Activated CD4-positive, alpha-beta T cell treated with anti-CD3 and anti-CD28 coated beads for 4 hours (primary cell): ENCODE measurements at places on chromosomes 1 and 21.

DNA sequence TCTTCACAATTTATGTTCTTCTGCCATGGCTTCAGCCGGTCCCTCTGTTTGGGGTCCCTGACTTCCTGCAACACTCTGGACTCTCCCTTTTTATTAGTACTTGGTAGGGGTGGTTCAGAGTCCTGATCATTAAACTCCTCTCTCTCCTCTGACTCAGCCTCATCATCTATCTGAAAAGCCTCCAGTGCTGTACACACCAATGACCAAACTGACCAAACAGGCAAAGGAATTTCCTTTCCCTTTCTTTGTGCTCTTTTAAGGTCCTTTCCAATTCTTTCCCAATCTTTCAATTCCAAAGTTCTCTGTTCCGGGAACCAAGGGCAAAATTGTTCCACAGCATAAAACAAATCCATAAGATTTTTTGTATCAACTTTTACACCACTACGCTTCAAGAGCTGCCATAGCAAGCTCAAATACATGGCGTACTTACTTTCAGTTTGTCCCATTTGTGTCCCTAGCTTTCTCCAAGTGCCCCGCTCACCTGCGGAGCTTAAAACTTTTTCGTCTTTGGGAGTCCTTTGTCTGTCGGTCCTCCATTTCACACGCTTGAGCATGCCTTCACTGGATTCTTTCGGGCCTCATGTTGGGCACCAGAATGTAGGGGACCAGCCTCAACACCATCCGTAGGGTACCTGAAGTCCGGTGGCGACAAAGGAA lies 9.6 kb downstream of the DAP3 start:
- DNase-seq: no peak

DNA sequence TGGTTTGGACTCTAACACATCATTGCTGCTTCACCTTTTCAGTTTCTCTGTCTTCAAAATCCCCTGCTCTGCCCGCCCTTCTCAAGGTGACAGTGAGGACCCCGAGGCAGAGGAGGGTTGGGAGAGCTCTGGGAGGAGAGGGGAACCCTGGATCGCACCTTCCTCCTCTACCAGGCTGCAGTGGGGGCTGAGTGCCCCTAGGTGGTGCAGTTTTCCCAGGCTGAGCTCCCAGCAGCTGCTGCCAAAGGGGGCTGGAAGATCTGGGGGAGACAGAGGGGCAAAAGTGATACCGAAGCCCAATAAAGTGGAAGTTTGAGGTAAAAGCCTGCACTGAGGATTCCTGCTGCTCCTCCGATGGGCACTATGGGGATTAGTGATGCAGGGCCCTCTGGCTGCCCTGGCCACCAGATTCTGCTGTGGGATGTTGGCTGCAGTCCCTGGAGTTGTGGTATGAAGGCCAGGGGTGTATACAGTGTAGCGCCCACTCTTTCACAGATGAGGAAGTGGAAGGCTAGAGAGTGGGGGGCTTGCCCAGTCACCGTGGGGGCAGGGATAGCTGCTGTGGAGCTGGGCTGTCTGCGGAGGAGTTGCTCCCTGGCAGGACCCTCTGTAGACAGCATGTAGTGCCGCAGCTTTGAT lies 40.7 kb upstream of the SCMH1 start:
- DNase-seq: no peak

DNA sequence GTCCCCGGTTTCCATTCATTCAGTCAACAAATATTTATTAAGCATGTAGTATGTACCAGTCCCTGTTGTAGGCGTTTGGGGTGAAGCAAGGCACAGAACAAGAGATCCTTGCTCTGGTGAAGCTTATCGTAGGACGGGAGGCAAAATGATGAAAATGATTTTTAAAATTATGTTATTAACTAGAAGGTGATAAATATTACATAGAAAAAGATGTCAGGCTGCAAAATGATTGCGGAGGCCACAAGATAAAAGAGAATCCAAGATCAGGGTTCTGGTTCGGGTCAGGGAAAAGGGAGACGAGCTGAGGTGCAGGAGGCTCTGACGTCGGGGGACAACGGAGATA lies 602 bp upstream of the CGN start:
- DNase-seq: no peak

- DNase-seq: no peak
Observed at GRCh38 chr1:168636642-168637111, 60.3 kb downstream of the XCL1 start.

- no peak for DNase-seq
Observed at GRCh38 chr1:227369102-227369760, 50.9 kb upstream of the CDC42BPA start.

GRCh38 chr1:115425442-115425841 lies 87.4 kb upstream of the NGF start:
- DNase-seq: no peak

- DNase-seq: no peak
Observed at GRCh38 chr1:119617751-119618691, 30.0 kb downstream of the ZNF697 start.

DNA sequence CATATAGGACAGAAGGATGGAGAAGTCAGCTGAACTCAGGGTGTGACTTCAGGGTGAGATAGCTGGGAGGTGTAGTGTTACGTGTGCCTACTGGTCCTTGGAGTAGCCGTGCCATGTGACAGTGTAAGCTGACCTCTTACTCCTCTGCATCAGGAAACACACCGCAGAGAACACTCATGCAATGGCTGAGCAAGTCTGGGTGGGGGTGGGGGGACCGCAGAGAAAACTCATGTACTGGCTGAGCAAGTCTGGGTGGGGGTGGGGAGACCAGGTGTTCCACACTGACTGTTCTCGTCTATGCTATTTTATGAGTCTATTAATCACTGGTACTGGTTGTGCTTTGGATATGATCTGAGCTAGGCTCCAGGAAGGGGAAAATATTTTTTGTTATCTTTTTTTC lies 233.1 kb downstream of the PAPPA2 start:
- DNase-seq: no peak

- no peak for DNase-seq
Observed at GRCh38 chr21:29378832-29379231, 80.1 kb downstream of the BACH1 start.

GRCh38 chr1:235206533-235207208 lies 45.6 kb upstream of the RBM34 start:
- DNase-seq: peak; percentile 24

DNA sequence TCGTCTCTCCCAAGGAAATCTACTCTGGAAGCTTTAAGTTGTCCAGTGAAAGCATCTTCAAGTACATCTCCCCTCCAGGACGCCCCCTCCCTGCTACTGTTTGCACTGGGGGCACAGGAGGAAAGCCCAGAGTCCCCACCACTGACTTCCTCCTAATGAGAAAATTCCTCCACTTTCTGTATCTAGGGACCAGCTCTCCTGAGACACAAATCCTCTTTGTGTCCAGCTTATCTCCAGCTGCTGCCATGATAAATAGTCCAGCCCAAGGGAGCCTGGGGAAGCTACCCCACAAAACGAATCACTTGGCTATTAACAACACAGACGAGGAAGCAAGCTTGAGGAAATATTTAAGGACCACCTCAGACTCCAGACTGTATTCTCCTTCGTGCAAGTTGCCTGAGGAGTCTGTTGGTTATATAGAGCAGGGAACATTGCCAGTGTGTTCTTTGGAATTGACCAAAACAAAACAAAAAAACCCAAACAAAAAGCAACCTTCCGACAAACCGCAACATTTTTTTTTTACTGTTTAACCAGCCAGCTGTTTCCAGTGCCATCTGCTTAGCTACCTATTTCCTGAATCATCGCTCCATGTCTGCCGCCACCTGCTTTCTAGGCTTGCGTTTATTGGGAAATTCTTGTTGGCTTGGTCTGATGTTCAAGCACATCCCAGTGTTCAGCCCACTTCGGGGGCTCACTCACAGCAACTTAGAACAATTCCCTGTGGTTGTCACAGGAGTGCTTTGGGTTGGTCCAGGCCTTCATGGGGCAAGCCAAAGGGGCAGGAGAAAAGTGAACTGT lies 7.7 kb downstream of the C1orf226 start:
- DNase-seq: no peak

DNA sequence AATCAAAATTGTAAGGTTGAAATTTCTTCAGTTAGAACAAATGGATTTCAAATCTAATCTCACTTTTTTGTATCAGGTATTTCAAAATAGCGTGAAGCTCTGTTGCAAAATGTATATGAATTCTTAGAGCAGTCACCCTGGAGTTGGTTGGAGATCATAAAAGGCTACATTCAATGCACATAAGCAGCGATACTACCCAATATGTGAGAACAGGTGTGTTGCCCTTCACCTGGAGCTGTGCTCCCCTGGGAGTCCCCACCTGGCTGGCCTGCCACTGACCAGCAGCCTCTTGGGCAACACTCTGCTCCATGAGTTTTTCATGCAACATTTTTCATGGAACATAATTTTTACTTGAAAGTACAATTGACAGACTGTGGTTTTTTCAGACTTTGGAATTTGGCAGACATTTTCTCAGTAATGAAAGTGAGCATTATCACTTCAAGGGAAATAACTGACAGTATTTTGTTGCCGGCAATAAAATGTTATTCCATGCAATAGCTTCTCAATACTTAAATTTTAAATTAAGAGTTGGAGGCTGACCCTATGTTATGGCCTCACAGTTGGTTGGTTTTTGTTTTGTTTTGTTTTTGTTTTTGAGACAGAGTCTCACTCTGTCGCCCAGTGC lies 95.1 kb downstream of the ST3GAL3 start:
- no peak for DNase-seq

DNA sequence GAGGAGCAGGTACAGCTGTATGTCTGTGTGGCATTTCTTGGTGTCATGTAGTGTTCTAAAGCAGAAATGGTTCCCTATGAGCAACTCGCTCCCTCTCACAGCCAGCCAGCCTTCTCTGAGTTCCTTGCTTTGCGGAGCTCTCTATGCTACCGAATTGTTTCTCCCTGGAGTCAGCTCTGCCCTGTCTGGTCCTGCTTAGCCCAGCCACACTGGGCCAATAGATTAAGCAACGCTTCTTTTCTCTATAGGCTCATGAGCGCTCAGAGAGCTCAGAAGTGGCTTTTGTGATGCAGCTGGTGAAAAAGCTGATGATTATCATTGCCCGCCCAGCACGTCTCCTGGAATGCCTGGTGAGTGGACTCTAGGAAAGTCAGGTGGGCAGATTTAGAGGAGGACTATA lies 113.1 kb downstream of the PIK3R3 start:
- no peak for DNase-seq

DNA sequence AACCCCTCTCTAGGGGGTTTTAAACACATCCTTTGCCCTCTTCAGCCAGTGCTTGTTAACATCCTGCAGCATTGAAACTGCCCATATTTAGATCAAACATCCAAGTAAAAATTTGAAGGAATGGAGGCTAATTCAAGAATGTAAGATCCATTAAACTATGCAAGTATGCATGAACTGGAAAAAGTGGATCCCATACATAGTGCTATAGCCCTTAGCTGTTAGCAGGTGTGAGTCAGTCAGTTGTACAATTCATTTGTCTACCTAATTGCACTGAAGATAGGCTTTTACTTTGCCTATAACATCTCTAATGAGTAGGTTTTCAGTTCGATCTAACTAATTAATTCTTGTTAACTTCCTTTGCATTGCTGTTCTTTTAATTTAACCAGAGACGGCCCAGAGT lies 270.9 kb downstream of the LMO4 start:
- no peak for DNase-seq

- DNase-seq: peak; percentile 39
Observed at GRCh38 chr1:89198491-89199072, at the start of gene GBP4. GBP4 (minus strand) TSS chr1:89198942; CDS start chr1:89198834, 108 bp downstream.

DNA sequence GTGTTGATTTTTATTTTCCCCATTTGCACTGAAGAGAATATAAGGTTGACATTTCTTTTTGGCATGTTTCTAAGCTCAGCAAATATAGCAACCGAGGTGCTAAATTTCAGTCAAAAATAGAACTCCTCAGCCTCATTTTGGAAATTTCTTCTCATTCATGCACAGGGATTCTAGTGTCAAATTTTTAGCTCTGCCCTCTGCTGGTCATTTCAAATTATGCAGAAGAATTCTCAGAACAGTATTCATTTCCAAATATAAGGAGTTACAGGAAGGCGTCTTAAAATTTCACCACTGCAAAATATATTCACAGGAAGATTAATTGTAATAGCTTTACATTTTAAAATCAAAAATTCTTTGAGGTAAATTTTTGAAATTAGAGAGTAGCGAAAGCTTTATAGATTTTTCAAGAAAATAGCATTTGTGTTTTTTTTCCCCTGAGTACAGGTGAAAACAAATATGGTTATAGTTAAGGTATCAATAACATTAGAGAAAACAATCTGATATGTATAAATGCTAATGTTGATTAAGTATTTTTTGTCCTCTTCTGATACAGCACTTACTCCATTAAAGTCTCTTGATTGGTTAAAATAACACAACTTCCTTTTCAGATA lies 57.9 kb downstream of the FMN2 start:
- no peak for DNase-seq

- no peak for DNase-seq
Observed at GRCh38 chr1:178819123-178819522, 51.8 kb downstream of the ANGPTL1 start.

GRCh38 chr1:168455764-168456163 lies 88.0 kb downstream of the XCL2 start:
- no peak for DNase-seq

DNA sequence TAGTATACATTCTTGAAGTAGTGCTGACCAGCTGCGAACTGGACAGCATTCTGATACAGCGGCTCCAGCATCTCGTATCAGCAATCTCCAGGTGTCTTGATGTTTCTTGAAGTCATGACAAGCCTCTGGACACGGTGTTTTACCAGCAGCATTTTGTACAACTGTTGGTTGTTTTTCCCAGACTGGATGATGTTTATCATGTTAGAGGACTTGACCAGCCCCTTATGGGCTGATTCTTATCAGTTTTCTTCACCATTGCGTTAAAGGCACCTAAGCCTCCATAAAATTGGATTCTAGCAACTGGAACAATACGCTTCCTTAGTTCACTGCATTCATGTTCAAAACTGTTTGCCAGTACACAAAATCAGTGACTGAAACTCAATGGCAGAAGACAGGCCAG lies 29.1 kb downstream of the CACHD1 start:
- DNase-seq: no peak

DNA sequence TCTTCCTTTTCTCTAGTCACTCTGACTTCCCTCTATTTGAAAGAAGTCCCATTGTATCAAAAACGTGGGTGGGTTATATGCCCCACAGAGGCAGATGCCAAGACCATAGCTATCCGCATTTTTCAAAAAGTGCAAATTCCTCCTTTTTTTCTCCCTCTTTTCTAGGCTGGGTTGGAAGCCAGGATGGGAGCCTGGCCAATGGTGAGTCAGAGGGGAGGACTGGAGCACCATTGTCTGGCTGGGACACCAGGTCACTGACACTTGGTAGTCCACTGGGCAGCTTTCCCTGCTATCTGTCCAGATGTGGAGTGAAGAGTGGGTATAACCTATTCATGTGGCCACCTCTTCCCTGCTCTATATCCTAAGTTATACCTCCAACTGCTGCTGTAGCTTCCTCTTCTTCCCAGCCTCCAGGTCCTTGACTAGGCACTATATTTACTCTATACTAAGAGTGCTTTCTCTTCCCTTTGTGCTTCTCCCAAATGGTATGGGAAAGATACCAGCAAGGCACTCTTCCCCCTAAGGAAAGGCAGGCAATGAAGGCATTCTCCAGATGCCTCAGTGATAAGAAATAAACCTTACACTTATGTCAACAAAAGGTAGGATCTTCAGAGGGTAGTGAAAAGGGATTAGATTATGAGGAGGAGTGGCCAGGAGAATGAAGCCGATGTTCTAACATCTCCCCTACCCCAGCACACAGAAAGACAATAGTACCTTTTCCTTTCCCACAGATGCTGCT lies 12.9 kb downstream of the PI4KB start:
- no peak for DNase-seq
